ENCODE measurements at places on chromosomes 3 and 15.
A peak's percentile ranks its signal among the peaks of the same experiment; 100 is the strongest.

- no peak for DNase-seq
Measured at GRCh38 chr3:127857333-127857732, 35.0 kb upstream of the MGLL start.

- DNase-seq = no peak
Measured at GRCh38 chr3:125116311-125117080, 60.7 kb upstream of the HEG1 start.

DNA sequence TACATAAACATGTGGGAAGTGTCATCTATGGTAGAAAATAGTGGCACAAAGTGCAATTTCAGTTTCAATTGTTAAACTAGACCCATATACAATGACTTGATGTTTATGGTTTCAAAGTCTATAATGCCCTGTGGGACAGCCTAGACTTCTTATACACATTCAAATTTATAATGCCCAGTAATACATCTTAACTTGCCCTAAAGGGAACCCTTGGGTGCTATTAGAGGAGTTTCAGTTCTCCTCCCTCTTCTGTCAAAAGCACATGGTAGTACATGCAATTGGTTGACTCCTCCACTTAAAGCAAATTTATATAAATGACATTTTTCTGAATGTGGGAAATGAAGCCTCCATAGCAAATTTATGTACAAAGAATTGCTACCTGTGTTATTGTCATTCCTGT is 30.2 kb upstream of the OR5K4 start:
- DNase-seq = no peak

DNA sequence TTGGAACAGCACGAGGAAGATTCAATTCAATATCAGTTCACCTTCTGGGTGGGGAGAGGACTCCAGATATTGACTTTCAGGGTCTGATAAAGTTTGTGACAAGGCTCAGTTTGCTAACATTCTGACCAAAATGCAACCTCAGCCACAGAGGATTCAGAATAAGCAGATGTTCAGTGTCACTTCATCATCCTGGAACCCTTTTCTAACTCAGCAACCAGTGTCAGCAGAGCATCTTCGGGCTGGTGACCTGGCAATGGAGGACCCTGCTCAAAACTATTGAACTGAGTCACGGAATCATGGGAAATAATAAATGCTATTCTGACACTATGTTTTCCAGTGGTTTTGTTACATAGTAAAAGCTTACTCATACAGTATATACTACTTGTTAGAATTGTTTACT is 433.4 kb upstream of the CFAP20DC start:
- no peak for DNase-seq

GRCh38 chr3:38601956-38602550 is 47.4 kb downstream of the SCN5A start:
- DNase-seq = no peak

- no peak for DNase-seq
Measured at GRCh38 chr3:426072-426471, 229.5 kb downstream of the CHL1 start.

DNA sequence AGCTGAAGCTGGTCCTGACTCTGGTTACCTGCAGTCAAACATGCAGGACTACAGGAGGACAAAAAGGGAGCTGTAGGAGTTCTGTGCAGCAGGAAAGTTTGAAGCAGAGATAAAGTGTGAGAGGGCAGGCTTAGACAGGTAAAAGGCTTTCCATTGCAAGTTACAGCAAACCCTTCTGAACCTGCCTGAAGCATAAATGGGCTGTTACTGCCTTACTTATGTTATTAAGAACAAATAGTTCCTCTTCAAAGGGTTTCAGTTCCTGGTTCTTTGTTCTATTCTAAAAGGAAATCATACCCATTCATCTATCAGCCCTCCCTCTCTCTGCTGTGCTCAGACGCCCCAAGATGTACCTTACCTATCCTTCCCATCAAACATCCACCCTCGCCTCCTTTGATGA is 52.4 kb upstream of the CACNA2D3 start:
- no peak for DNase-seq

GRCh38 chr3:143334231-143334630 is 214.7 kb downstream of the CHST2 start:
- DNase-seq = no peak

DNA sequence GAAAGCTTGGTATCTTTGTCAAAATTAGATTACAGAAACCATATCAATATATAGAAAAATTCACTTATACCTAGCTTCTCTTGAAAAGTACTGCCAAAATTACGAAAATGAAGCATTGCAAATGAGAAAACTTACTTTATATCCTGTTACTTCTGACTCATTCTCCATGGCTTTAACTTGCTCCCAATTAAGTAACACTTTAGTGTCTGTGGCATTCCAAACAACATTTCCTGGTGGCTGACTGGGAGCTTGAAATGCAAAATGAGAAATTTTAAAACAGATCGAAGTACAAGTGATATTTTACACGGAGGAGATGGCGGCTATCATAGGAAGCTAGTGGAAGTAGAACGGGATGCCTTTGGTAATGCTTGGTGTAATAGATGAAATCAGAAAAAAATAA is 347.3 kb downstream of the CNTN3 start:
- DNase-seq = no peak

DNA sequence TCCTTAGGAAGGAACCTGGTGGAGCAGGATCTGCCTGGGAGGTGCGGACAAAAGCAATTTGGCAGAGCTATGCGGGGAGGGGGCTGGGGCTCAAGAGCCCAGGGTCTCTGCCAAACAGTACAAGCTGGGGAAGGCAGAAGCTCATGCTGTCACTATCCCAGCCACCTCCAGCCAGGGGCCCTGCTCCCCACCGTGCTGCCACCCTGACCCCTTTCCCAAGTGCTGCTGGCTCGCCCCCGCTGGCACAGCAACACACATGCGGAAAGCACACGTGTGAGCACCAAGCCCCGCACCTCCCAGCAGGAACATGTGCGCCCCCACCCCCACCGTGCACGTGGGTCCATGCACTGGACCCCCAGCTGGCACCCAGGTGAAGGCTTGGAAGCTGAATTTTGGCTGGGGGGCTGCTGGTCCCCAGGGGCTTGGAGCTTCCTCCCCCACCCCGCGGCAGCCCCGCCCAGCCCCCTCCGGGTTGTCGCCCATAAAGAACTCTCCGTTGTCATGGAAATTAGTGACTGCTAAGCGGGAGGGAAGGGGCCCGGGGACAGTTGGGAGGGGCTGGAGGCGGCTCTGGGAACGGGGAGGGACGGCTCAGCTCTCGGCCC is 742 bp downstream of the CAMKV start:
- no peak for DNase-seq

DNA sequence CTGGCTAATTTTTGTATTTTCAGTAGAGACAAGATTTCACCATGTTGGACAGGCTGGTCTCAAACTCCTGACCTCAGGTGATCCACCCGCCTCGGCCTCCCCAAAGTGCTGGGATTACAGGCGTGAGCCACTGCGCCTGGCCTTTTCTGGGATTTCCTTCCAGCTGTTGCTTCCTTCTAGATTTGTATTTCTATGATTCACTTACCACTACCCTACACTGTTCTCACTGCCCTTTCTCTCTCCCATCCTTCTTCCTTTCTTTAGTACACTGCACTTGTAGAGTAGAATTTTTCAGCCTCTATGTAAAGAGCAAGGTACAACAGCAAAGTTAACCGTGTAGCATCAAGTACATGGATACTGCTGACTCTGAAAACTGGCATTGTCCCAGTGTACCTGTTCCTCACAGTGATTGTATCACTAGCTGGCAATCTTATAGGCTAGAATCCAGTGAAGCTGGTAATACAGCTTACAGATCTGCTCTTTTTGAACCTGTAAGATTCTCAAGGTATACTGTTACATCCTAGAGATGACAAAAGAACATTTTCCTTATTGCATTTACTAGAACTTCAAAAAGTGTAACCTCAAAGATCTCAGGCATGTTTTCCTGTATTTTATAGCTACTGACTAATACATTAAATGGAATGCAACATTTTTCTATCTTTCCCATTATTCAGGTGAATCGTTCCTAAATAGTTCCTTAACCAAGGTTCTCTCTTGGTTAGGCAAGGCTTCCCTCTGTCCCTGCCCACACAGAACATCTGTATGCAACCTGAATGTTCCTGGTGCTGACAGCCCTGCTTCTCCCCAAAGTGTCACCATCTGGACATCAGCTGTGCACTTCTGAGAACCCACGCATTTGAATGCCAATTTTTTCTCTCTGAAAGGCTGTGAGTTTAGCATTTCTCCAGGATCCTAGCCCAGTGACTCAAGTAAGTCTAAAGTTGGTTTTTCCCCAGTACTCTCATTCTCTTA is 74.1 kb upstream of the RAP2B start:
- DNase-seq = no peak

GRCh38 chr3:13795816-13796215 is 84.1 kb downstream of the WNT7A start:
- DNase-seq = no peak

DNA sequence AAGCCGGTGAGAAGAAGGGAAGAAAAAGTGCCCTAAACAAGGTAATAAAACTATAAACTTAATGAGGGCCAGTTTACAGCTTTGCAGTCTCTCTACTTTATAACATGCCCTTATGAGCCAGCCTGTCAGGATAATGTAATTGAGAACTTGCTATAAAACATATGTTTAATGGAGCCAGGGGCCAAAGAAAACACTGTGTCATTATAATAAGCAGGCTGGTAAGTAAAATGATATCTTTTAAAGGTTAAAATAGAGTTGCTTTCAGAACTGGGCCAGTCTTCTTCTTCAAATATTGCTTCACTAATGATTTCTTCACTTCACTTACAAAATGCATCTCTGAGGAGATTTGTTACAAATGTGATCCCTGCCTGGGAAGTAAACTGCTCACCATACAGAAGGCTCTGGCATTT is 192.5 kb downstream of the SHOX2 start:
- DNase-seq = no peak

- DNase-seq = no peak
Measured at GRCh38 chr15:70442616-70443321, 320.6 kb downstream of the UACA start.

- no peak for DNase-seq
Measured at GRCh38 chr15:42157381-42157780, 945 bp upstream of the PLA2G4F start.

- no peak for DNase-seq
Measured at GRCh38 chr15:97463696-97464095, 496.8 kb upstream of the ARRDC4 start.

GRCh38 chr3:130644628-130645253 is 101.9 kb downstream of the PIK3R4 start:
- no peak for DNase-seq

DNA sequence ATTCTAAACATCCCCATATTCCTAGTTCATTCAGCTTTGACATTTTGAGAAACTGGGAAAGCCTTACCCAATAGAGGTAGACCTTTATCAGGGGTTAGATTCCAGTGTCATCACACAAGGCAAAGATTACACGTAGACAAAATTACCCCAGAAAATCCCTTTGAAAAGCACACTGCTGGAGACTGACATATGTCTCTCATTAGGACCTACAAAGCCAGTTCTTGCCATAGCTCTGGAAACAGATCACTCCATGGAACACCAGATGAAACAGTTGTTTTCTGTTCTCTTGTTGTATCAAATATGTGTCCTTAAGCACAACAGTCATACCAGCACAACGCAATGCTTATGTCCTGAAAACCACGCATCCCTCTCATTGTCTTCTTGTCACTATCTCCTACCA is 44.7 kb downstream of the RARB start:
- DNase-seq = no peak

DNA sequence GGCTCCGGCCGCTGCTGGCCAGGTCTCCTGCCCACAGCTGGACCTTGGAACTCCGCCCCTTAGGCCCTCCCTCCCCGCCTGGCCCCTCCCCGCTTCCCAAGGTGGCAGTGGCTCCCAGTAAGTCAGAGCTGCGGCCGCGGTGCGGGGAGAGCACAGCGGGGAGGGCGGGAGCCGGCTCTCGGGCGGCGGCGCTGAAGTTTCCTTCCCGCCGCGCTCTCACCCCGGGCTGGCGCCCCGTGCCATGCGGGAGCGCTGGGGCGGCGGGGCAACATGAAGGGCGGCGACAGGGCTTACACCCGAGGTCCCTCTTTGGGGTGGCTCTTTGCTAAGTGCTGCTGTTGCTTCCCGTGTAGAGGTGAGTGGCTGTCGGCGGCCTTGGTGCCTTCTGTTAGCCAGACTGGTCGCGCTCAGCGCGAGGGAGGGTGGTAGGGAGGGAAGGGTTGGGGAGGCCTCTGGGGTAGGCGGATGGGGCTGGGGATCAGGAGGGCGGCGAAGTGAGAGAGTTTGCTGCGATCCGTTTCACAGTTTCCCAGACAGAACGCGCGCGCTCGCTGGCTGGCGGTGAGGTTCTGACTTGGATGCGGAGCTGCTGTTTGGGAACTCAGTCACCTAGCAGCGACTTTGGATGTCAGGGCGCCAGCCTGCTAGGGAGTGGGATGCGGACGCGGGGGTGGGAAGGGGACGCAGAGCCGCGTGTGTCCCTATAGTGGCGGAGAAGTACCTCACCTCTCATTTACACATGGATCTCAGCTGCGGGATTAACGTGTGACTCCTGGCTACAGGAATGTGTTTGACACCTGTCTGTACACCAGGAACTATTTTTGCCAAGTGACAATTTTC is 145.5 kb upstream of the UMPS start:
- peak; percentile 2 for DNase-seq

- DNase-seq = no peak
Measured at GRCh38 chr3:101133652-101134051, 140.4 kb upstream of the ABI3BP start.

GRCh38 chr3:131840156-131840797 is 194.5 kb downstream of the CPNE4 start:
- no peak for DNase-seq

DNA sequence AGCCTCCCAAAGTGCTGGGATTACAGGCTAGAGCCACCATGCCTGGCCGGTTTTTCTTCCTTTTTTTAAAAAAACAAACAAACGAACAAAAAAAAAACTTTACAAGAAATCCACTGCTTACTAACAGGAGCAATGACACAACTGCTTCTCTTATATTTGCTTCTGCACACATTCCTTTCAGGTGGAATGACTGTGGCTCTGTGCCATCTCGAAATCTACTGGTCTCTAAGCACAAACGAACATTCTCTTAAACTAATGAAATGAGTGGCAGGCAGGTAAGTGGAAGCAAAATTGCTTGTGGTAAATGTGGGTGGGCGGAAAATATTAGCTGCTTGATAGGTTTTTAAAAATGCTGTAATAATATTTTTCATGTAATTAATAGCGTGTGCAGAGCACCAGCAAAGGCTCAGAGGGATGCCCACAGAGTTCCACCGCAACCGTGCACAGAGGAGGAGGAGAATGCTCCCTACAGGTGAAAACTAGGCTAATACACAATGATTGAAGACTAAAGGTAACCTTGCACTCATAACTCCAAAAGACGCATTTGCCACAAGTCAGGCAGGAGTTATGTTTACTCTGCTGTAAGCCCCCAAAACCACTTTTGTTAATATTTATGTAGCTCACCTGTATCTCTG is 77.4 kb downstream of the LSAMP start:
- DNase-seq = no peak

All from stimulated activated CD4-positive, alpha-beta T cell treated with anti-CD3 and anti-CD28 coated beads, Interleukin-1b, Interleukin-23, amount 100 ng/mL, for 1 hour (primary cell).